NCI-H146 (cell line): ENCODE measurements at places on chromosomes 2 and 18.
A peak's percentile ranks its signal among the peaks of the same experiment; 100 is the strongest.

- DNase-seq: no peak
Observed at GRCh38 chr2:231918501-231919330, 7.5 kb downstream of the NPPC start.

DNA sequence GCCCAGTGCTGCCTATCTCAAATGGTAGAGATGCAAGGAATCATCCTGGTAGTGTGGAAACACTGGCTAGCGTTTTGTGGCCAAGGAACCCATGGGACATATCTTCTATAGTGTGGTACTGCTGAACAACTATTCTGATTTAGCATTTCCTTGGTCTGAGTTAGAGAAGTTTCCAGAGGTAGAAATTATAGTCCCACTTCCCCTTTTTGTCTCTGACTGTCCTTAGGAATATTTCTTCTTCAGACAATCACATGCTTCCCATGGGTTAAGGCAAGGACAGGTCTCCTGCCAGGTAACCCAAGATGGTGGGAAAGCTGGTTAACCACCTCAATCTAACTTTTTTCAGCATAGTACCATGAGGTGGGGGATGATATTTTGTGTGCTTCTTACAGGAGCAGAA is 729.5 kb upstream of the LRRTM4 start:
- DNase-seq: no peak

DNA sequence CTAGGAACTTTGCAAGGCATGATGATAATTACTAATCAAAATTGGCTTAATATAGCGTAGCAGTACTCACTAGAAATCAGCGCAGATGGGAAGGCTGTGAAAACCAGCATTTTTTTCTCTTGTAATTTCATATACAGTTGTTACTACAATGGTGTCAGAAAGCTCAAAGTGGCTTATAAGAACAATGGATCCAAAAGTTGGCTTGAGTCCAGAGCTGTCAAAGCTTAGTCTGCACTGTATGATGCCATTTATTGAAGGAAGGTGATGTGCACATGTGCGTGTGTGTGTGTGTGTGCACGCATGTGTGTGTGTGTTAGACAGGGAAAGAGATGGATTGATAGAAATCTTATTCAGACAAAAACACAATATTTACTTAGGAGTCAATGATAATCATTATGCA is 341.3 kb downstream of the TGIF1 start:
- peak; percentile 18 for DNase-seq

DNA sequence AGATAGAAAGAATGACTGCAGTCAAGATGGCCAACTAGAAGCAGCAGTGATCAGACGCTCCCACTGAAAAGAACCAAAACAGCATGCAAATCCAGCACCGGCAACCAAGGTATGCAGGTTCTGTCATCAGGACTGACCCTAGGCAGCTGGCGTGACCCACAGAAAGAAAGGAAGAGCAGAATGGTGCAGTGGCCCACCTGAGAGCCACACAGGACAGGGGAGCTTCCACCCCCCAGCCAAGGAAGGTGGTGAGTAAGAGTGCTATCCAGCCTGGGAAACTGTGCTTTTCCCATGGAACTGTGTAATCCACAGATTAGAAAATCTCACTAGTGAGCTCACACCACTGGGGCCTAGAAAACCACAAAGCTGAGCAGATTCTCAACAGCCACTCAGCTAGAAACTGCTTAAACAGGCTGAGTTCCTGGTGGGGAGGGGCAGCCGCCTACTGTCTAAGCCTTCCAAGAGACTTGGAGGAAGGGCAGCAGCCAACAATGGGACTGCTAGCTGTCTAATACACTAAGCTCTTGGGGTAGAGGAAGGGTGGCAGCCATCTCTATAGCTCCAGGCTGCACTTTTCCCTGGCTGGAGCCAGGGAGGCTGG is 127.9 kb downstream of the EVA1A start:
- no peak for DNase-seq

GRCh38 chr2:165202239-165202638 is 1.6 kb downstream of the SCN3A start:
- DNase-seq: peak; percentile 49

- peak; percentile 64 for DNase-seq
Observed at GRCh38 chr2:37349231-37349860, 4.9 kb downstream of the QPCT start.

- no peak for DNase-seq
Observed at GRCh38 chr2:24918326-24919036, 1.6 kb downstream of the ADCY3 start.

DNA sequence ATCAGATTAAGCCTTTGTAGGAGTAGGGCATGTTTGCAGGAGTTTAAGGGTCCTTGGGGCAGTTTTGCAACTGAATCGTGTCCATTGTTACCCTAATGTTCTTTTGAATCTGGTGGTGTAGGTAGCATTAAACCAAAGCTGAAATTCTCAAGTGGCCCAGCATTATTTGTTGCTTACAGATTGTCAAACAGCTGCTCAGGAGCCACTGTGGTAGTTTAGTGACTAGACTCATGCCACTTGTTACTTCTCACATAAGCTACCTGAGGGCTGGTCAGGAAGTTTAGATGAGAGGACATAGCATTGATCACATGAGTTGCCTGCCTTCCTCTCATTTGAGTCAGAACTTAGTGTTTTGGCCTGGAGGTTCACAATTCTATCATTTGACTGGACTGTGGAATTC is 157.6 kb downstream of the HAUS1 start:
- DNase-seq: no peak

DNA sequence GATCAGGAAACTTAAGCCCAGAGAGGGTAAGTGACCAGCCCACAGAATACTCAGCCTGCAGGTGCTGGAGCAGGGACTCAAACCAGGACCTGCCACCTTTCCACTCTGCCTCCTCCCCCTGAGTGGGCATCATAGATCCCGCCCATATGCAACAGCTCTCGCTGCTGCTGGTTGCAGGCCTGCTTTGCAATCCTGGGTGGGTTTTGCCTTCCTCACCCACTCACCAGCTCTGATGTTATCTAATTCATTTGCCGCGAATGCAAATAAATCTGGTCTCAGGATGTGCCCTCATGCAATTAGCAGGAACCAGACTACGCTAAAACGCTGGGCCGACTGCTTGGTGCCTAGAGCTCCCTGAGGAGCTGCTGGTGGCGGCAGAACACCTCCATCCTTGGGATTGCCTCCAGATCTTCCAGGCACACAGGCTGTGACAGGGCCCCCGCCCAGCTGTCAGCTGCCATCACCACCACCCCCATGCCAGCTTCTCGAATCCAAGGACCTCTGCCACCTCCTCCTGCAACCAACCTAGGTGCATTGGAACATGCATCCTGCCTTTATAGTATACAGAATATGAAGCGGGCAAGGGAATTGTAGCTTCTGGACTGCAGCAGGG is 28.8 kb downstream of the CNGA3 start:
- no peak for DNase-seq

- no peak for DNase-seq
Observed at GRCh38 chr2:23449831-23450331, 64.9 kb downstream of the KLHL29 start.

GRCh38 chr2:147614979-147615470 is 229.8 kb upstream of the ACVR2A start:
- DNase-seq: no peak

DNA sequence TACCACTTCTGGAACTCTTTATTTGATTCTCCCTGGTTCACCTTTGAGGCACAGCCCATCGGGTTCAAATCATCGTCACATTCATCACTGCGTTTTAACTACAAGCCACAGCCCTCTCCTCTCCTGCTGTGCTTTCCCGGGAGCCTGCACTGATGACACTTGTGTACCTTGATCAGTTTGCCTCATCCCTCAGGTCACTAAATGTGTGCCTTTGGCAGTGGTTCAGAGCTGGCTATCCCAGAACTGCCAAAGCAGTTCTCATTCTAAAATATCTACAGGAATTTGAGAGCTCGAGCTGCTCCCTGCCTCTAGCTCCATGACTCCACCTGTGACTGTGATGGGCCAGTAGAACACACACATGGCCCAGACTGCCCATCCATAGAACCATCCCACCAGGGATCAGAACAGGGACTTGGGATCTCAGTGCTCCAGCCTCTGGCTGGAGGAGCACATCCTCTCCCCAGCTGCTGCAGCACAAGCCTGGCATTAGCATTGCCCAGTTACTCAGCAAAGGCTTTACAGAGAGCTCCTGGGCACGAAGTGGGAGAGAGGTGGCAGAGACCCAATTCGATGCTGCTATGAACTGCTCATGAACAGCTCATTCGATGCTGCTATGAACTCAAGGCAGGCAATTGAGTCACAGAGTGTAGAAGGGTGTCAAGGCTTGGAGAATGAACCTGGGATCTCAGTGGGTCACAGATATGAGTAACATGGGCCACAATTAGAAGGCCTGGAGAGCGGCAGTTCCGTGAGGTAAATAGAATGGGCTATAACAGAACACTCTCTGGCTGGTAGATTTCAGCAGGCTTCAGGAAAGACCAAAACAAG is 41.9 kb downstream of the EVA1A start:
- no peak for DNase-seq

DNA sequence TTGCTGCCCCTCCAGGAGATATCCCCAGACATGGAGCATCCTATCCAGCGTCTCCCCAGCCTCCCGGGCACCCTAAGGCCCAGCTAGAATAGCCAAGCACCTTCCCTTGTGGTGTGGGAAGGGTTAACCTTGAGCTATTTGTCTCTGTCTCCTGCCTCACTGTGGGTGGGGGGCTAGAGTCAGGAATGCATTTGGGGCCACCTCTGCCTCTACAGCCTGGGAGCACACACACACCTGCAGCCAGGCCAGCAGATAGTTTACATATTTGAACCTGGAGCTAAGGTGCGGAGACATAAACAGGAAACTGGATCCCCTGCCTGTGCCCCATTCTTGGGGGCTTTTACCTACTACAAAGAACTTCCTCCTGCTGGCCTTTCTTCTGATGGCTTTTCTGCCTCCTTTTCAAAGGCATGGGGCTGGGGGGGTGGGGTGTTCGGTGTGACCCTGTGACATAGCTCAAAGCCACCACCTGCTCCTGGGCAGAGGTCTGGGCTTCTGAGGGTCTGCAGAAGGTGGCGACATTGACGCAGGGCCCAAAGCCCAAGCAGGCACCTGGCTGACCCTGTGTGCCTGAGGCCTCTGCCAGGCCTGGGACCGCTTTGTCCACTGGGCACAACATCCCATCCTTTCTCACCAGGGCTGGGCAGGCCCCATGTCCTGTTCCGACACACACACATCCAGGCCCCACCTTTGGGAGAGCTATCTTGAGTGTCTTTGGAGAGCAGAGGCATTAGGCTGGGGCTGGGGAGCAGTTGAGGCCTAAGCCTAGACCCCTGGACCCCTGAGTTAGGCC is 34.2 kb downstream of the EMX1 start:
- no peak for DNase-seq

DNA sequence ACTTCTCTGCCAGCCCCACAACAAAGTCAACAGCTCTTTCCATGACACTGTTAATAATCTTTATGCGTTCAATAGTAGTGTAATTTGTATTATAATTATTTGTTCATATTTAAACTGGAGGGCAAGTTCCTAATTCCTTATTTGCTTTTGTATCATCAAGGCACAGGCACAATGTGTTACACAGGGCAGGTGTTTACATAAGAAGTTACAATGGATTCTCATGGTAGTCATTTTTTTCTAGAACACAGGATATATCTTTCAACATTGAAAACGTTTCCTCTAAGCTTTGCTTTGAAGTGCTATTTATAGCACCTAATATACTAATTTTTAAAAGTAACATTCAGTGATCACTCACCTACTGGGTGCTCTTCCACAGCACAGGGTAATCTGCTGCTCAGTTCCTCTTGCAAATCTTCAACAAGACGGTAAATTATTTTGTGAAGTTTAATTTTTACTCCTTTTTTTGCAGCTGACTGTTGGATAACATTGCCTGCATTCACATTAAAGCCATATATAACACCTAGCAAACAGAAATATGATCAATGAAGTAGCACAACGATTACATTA is 7.3 kb downstream of the RPS27A start:
- peak; percentile 73 for DNase-seq

DNA sequence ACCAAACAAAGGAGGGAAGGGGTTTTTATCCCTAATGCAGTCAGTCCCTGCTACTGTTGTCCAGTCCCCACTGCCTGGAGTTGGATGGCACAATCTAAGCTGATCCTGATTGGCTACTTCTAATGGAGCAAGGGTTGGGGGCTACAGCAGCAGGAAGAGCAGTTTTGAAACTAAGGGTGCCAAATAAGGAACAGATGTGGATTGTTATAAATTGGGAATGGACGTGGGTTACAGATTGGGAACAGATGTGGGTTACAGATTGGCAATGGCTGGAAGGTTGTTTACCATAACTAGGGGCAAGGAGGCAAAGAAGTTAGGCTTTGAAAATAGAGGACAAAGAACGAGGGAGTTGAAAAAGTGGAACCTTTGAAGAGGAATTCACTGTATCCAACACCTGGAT is 16.0 kb upstream of the PROM2 start:
- DNase-seq: no peak

- no peak for DNase-seq
Observed at GRCh38 chr2:232563580-232563979, 13.1 kb downstream of the EIF4E2 start.

- no peak for DNase-seq
Observed at GRCh38 chr2:164439885-164440284, 181.4 kb downstream of the GRB14 start.

GRCh38 chr2:45862843-45863242 is 211.4 kb downstream of the PRKCE start:
- DNase-seq: no peak

GRCh38 chr2:226158940-226159339 is 640.7 kb downstream of the IRS1 start:
- DNase-seq: no peak

DNA sequence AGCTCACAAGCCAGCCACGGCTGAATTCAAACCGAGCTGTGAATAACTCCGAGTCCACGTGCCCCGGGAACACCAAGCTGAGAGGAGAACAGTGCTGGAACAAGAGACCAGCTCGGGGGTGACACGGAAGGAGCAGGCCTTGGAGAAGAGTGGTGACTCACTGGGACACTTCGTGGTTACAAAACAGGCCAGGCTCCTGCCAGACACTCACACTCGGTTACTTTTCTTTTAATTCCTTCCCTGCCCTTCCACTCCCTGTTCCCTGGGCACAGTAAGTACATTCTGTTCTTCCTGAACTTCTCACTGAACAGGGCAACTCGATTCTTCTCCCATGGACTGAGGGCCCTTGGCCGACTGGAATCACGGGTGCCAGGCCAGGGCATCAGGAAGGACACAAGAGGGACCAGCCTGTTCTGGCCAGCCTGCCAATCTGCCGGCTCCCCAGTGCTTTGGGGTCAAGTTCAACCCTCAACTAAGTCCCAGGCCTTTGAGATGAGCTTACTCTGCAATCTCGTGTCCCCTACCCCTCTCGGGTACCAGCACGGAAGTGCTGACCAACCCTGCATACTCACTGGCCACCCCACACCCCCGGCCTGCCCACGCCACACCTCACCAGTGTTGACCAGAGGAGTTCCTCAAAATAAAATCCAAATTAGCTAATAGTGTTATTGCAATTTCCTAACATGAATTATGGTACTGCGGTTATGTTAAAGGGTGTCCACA is 87.5 kb downstream of the TFCP2L1 start:
- no peak for DNase-seq

DNA sequence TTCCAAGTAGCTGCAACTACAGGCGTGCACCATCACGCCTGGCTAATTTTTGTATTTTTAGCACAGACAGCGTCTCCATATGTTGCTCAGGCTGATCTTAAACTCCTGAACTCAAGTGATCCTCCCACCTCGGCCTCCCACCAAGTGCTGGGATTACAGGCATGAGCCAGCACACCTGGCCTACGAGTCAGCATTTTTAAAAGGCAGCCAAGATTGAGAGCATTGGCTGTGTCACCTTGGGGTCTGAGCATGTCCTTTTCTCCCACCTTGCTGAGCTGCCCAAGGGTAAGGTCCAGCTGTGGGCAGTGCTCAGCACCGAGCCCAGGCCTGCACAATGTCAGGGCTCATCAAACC is 142.8 kb upstream of the LMAN1 start:
- no peak for DNase-seq
